Heart left ventricle (tissue), 16 donors: ENCODE measurements at places on chromosomes 1 and 21. TPM values are rescaled to one million over a fixed set of nuclear protein-coding genes. Genes with fewer than 3 reads are reported as not detected.

Gene TNFRSF9
- polyA plus RNA-seq = not detected

Gene CYP4A11
- 0.06 TPM for polyA plus RNA-seq

Gene FMO3
- 1.4 TPM for polyA plus RNA-seq

Gene PAPPA2
- 0.12 TPM for polyA plus RNA-seq

DNA sequence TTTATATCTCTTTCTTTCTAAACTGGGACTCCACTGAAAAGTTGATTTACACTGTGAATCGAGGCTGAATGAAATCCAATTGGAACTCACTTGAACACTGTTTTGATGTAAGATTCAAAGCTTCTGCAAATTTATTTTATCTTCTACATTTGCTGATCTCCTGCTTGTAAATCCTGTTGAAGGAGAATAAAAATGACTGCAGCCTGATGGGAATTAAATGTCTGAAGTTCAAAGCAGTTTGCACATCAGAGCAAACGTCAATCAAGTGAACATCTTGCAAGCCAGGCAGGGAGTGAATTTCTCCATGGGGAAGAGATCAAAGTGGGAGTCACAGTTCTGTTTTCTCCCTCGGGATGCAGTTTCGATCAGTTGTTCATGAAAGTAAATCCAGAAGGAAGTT is 127.2 kb downstream of the CACHD1 start:
- no peak for DNase-seq

GRCh38 chr1:42381280-42381673 is 685 bp downstream of the RIMKLA start:
- no peak for DNase-seq

GRCh38 chr1:102002057-102002456 is 5.3 kb upstream of the OLFM3 start:
- DNase-seq = no peak

- DNase-seq = peak; percentile 64
These were observed 33.4 kb upstream of the TENT5B start for GRCh38 chr1:27045973-27046558.

GRCh38 chr21:34878940-34879339 is 170.2 kb downstream of the RUNX1 start:
- DNase-seq = no peak

GRCh38 chr1:178020968-178021640 is 51.2 kb upstream of the SEC16B start:
- no peak for DNase-seq

DNA sequence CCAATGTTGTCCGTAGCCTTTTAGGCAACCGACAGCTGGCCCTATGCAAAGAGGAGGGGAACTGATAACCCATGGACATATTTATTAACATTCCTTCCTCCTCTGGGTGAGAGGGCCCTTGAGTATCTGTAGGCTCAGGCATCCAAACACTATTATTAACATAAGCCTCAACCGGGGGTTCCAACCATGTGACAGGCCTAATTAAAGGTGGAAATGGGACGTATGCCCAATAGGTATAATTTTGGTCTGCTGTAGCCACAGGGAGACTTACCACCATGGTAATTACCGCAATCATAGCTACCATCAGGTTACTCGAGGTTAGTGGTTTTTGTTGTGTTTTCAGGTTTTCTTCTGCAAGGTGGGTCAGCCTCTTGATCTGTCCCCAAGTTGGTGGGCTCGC is 5.3 kb downstream of the DAP3 start:
- DNase-seq = no peak
